Esophagus mucosa (tissue), 1 donor: ENCODE measurements at places on chromosomes 2 and 18.

DNA sequence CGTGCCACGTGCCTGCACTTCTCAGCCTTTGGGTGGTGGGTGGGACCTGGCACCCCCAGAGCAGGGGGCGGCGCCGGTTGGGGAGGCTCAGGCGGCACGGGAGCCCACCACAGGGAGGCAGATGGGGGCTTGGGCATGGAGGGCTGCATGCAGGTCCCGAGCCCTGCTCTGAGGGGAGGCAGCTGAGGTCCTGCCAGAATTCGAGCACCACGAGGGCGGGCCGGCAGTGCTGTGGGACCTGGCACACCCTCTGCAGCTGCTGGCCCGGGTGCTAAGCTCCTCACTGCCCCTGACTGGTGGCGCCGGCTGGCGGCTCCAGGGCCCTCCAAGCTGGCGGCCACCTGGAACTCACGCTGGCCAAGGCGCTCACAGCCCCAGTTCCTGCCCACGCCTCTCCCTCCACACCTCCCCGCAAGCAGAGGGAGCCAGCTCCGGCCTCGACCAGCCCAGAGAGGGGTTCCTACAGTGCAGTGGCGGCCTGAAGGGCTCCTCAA is 1176.8 kb upstream of the GYPC start:
- no peak for ATAC-seq

DNA sequence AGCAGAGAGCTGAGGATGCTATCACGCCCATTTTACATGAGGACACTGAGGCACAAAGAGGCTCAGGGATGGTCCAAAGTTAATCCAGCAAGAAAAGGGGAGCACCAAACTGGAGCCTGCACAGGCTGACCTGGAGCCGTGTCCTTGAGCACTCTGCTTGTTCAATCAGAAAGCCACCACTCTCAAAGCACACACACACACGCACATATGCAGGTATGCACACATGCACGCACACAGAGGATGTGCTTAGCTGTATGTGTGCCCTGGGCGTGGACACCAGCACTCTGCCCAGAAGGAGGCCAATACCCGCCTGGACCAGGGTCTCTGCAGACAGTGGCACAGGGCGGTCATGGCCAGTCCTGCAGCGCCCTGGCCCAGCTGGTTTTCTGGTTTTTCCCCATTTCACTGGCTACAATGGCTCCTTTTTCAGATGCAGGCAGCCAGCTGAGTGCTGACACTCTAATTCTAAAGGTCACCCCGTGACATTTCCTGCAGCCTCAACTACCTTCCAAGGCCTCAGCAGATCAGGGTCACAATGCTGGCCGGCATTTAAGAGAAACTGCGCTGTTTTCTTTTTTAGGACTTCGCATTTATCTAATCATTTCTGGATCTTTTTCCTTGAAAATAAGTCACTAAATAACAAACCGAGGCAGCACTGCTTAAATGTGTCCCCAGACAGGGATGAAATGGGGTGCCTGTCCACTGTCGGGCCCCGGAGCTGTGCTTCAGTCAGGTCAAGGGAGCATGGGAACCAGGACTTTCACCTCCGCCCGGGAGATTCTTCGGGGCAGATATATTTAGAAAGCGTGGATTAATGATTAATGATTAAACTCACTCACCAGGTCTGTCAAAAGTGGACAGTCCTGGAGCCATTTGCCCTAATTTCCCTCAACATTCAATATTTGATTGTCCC is 104.5 kb downstream of the HDAC4 start:
- ATAC-seq = no peak

DNA sequence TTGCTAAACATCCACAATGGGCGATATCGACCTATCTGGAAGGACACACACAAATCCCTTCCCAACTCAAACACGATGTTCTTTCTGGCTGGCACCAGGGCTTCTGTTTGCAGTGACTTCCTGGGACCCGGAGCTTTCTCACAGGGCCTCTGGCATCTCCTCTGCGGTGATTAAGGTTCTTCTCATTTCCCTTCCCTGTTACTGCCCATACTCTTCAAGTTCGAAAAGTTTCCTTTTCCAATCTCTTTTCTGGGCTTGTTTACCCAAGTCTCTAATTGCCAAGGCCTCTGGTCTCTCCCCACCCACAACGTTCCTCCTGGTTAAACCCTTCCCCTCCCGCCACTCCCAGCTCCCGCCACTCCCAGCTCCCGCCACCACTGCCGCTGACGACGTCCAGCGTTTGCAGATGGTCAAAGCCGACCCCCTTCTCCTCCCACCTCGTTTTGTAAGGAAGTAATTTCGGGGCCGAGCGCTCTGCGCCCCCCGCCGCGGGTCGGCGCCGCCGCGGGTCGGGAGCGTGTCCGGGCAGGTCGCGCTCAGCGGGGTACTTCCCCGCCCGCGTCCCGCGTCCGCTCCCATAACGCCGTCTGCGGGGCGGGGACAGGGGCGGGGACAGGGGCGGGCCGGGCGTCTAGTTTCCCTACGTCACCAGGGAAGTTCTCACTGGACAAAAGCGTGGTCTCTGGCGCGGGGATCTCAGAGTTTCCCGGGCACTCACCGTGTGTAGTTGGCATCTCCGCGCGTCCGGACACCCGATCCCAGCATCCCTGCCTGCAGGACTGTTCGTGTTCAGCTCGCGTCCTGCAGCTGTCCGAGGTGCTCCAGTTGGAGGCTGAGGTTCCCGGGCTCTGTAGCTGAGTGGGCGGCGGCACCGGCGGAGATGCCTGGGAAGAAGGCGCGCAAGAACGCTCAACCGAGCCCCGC is at the start of gene PMAIP1:
PMAIP1 (plus strand) TSS at position 699 of the 924 bp plus-strand sequence; CDS start at position 881, 182 bp downstream.
- ATAC-seq = peak; percentile 96

DNA sequence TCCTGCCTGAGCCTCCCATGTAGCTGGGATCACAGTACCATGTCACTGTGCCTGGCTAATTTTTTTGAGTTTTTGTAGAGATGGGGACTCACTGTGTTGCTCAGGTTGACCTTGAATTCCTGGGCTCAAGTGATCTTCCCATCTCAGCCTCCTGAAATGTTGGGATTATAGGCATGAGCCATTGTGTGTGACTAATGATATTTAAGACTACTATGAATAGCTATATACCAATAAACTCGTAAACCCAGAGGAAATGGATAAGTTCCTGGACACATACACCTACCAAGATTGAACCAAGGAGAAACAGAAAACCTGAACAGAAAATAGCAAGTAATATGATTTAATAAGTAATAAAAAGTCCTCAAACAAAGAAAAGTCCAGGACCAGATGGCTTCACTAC is 68.0 kb downstream of the TBR1 start:
- ATAC-seq = no peak

GRCh38 chr2:134401081-134401497 is 147.2 kb downstream of the MGAT5 start:
- no peak for ATAC-seq

GRCh38 chr2:218327451-218328210 is 29.0 kb upstream of the CATIP start:
- ATAC-seq = no peak

GRCh38 chr2:38230756-38231155 is 146.3 kb downstream of the ATL2 start:
- no peak for ATAC-seq

GRCh38 chr18:9775178-9775577 is 67.1 kb downstream of the RAB31 start:
- ATAC-seq = no peak

DNA sequence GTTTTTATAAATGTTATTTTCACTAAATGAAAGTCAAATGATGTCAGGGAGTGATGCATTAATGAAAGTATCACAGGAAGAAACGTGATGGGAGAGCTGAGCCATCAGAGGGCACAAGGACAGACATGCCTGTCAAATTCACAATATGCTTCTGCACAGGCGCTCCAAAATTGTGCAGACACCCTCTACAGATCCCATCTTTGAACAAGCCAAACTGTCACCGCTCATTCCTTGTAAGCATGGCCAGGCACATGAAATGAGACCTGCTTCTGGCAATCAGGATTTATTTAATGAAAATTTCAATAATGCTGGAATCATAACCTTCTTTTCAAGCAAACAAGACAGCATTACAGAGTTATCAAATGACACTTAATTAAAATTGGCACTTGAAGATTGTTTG is 20.4 kb upstream of the FSHR start:
- ATAC-seq = no peak

- no peak for ATAC-seq
Measured at GRCh38 chr2:196234672-196235071, 63.3 kb upstream of the STK17B start.

- no peak for ATAC-seq
Measured at GRCh38 chr18:42392416-42392815, 437.4 kb downstream of the PIK3C3 start.

DNA sequence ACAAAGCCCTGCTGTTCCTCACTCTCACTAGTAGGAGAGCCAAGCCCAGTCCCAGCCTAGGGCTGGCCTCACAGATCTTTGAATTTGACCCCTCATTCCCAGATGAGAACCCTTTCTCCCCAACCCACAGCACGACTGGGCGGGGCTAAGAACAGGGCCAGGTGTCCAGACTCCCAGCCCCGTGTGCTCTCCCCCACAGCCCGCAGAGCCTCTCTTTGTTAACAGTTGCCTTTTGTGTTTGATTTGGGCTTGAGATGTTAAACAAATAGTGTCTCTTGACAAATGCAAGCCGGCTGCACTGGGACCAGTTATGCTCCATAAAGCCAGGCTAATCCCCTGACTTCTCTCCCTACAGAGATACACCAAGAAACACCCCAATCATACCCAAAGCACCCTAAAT is 4.7 kb upstream of the KCNK3 start:
- ATAC-seq = no peak

DNA sequence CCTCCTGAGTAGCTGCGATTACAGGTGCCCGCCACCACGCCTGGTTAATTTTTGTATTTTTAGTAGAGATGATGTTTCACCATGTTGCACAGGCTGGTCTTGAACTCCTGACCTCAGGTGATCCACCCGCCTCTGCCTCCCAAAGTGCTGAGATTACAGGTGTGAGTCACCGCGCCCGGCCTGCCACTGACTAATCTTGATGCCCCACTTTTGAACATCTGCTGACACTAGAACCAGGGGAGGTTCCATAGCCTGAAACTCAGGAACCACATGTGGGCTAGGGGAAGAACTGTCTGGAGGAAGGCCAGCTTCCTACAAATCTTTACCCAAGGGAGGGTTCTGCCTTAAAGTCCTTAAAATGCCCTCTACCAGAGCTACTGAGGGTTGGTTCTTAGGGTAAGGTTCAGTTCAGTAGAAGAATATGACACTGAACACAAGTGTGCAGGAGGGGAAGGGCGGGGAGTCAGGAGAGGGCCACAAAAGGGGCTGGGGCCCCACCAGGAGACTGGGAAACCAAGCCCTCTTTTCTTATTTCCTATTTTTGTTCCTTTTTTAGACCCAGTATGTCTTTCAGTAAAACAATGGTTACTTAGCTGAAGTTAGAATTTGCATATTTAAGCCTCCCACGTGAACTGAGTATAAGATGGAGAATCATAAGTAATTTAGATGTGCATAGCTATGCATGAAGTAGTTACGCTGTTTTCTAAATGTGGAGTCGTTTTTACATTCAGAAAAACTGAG is 6.3 kb upstream of the RAB31 start:
- peak; percentile 67 for ATAC-seq

- no peak for ATAC-seq
Measured at GRCh38 chr2:30947686-30948085, 140.4 kb upstream of the CAPN13 start.

DNA sequence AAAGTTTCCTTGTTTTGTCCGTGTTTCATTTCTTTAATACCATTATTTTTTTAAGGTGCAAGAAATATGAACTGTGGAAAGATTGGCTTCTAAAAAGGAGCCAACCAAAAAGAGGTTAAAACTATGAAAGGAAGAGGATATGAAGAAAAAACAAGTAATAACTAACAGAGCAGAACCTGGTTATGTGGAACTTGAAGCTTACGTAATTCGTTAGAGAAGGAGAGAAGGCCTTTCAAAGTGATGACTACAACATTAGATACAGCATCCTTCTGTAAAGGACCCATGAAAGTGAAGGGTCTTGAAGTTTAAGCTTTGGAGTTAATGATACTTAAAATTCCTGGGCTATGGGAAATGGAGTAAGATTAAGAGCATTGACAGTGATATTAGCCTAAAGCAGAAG is 84.5 kb downstream of the ANKRD12 start:
- ATAC-seq = no peak

DNA sequence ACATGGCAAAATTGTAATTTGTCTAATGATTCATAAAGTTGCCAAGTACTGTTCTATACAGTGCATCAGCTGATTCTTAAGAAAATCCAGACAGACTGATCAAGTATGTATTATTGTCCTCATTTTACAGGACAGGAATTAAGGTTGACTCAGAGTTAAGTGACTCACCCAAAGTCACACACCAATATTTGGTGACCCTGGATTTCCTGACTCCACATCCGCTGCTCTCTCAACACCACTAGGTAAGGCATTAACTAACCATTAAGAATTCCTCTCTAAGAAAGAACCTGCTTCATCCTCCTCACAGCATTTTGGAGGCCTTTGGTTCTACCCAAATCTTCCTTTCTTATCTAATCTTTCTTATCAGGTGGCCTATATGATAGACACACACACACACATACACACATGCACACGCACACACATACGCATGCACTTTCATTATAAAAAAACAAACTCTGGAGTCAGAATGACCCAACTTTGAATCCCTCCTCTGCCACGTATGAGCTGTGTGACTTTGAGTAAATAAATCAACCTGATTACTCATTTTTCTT is 150.8 kb downstream of the ANKRD44 start:
- ATAC-seq = peak; percentile 35

- no peak for ATAC-seq
Measured at GRCh38 chr2:182245963-182246362, 180.9 kb downstream of the PDE1A start.
